ENCODE measurements at places on chromosomes 7 and 10. TPM values are rescaled to one million over a fixed set of nuclear protein-coding genes. Genes with fewer than 3 reads are reported as not detected.

GRCh38 chr10:73079779-73080541 lies 16.7 kb downstream of the P4HA1 start:
- no peak for DNase-seq

GRCh38 chr7:50960621-50961310 lies 178.1 kb upstream of the GRB10 start:
- no peak for DNase-seq

GRCh38 chr7:51073171-51073570 lies 243.4 kb downstream of the COBL start:
- DNase-seq: no peak

GRCh38 chr7:17991866-17992648 lies 35.6 kb downstream of the PRPS1L1 start:
- DNase-seq: no peak

Gene C10orf53
- not detected for total RNA-seq

- DNase-seq: no peak
Observed at GRCh38 chr10:77248104-77248790, 389.4 kb downstream of the KCNMA1 start.

Gene VSTM2A
- total RNA-seq: not detected

GRCh38 chr7:111210996-111211395 lies 120.1 kb downstream of the LRRN3 start:
- DNase-seq: peak; percentile 36

Gene CLCN1
- total RNA-seq: not detected

Gene HOXA9
- total RNA-seq: 66.1 TPM

Gene PPP1R9A
- total RNA-seq: 0.25 TPM

GRCh38 chr10:91741356-91741755 lies 56.9 kb upstream of the TNKS2 start:
- no peak for DNase-seq

- DNase-seq: no peak
Observed at GRCh38 chr10:89627830-89628229, 17.2 kb downstream of the PANK1 start.

GRCh38 chr10:130553826-130554225 lies 417.6 kb downstream of the GLRX3 start:
- no peak for DNase-seq

DNA sequence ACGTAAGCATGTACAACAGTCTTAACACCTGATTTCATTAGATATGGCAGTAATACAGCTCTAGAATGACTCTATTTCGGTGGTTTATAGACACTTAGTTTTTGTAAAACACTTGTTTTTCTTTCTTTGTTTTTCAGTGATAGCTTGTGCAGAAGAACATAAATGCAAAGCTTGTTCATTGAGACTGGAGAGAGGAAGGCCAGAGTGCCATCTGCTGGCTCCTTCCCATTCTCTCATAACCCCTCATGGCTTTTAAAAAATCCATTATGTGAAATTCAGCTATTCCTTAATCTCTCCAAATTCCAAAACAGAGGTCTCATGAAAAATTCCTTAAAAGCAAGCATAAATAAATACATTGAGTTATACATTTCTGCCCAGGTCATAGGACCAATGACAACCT lies 76.3 kb downstream of the CACNB2 start:
- DNase-seq: peak; percentile 24

Gene HOXA2
- 1.7 TPM for total RNA-seq

- no peak for DNase-seq
Observed at GRCh38 chr7:135190703-135191102, 20.2 kb upstream of the CYREN start.

DNA sequence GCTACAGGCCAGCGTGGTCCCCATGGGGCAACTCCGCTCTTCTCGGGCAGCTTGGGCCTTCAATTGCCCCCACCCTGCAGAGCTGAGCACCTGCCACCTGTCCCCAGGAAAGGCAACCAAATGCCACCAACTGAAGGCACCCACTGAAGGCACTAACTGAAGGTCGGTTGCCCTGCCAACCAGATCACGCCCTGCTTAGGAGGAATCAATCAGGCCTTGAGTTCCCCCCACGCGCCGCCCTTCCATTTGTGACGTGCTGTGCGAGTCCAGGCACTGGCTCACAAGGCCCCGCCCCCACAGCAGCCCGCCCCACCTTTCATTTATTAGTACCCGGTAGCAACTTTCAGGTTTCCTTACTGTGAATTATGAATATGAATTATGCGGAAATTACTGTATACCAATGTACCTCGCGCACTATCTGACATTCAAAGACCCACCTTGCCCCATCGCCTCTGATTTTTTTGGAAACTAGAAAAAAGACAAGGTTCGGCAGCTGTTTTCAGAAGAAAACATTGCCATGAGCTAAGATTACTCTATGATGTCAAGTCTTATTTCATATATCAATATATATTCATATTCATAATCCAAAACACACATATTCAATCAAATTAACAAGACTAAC lies 83.6 kb upstream of the ABI1 start:
- no peak for DNase-seq

GRCh38 chr10:94293354-94293753 lies 69.4 kb downstream of the NOC3L start:
- no peak for DNase-seq

Gene CXCL12
- 0.81 TPM for total RNA-seq

- no peak for DNase-seq
Observed at GRCh38 chr10:107144490-107144889, 20.0 kb downstream of the SORCS1 start.

Gene AKR1D1
- total RNA-seq: not detected

GRCh38 chr7:2065528-2065927 lies 167.2 kb downstream of the MAD1L1 start:
- DNase-seq: no peak

Gene NPTX2
- not detected for total RNA-seq

Measured in M059J (cell line).